ENCODE measurements at places on chromosomes 13 and 19.

GRCh38 chr19:2733930-2734588, 5.8 kb downstream of the SLC39A3 start:
- DNase-seq = no peak

GRCh38 chr13:48804821-48805601, 151.3 kb downstream of the CYSLTR2 start:
- DNase-seq = no peak

- peak; percentile 86 for DNase-seq
Observed at GRCh38 chr13:97223711-97224541, 1.8 kb downstream of the MBNL2 start.

GRCh38 chr13:31927219-31927653, 104.3 kb upstream of the FRY start:
- no peak for DNase-seq

GRCh38 chr13:111623743-111624505, 303.5 kb downstream of the TEX29 start:
- DNase-seq = no peak

GRCh38 chr19:49591731-49592485, 926 bp downstream of the PRR12 start:
- no peak for DNase-seq

DNA sequence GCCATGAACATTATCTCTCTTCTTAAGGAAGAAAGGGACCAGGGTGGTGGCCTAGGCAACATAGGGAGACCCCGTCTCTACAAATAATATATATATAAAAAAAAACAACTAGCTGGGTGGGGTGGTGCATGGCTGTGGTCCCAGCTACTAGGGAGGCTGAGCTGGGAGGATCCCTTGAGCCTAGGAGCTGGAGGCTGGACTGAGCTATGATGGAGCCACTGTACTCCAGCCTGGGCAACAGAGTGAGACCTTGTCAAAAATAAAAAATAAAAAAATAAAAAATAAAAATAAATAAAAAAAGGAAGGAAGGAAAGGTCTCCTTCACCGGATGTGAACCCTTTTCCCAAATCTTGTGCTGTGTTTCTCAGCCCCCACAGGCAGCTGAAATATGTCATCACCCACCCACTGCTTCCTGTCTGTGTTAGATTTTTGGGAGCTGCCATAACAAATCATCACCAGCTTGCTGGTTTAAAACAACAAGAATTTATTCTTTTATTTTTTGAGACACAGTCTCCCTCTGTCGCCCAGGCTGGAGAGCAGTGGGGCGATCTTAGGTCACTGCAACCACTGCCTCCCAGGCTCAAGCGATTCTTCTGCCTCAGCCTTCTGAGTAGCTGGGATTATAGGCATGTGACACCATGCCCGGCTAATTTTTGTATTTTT, 9.5 kb upstream of the TSPAN16 start:
- DNase-seq = no peak

DNA sequence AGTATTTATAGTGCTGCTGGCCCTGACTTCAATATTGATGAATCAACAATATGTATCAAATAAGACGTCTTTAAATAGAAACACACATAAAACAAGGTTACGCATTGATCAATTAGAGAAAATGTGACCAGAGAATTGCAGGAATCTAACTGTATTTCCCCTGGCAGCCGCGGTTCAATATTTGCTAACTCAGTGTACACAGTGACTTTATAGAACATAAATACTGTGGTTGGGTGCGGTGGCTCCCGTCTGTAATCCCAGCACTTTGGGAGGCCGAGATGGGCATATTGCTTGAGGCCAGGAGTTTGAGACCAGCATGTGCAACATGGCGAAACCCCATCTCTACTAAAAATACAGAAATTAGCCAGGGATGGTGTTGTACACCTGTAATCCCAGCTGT, 22.8 kb upstream of the UPF3A start:
- DNase-seq = no peak

- no peak for DNase-seq
Observed at GRCh38 chr13:93947651-93948050, 531.8 kb downstream of the DCT start.

DNA sequence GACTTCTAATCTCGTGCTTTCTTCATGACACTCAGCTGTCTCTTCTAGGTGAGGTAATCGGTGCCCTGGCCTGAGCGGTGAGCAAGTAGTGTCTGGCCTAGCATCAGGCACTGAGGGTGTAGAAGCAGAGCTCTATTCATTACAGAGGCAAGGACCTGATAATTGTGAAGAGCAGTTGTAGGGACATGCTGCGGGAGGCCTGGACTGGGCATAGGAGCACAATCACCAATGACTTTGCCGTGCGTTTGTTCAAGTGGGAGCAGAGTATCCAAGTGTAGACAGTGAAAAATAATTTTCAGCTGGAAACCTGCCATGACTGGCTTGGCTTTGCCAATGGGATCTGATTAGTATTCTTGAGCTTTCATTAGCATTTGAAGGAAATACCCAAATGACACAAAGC, 32.1 kb upstream of the DCLK1 start:
- DNase-seq = no peak

GRCh38 chr13:43269037-43269481, 245.7 kb downstream of the DNAJC15 start:
- DNase-seq = peak; percentile 88

DNA sequence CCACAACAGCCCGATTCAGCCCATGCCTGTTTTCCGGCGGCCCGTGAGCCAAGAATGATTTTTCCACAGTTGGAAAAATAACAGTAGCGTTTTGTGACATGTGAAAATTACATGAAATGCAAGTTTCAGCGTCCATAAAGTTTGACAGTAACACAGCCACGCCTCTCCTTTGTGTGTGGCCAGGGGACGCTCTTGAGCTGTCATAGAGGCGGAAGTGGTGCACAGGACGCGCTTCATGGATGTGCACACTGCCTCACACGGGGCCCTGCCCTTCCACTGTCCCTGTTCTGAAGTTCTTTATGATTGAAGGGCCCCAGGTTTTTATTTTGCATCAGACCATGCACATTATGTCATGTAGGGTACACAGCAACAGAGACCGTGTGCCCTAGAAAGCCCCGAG, 12.4 kb upstream of the ELAVL1 start:
- no peak for DNase-seq

DNA sequence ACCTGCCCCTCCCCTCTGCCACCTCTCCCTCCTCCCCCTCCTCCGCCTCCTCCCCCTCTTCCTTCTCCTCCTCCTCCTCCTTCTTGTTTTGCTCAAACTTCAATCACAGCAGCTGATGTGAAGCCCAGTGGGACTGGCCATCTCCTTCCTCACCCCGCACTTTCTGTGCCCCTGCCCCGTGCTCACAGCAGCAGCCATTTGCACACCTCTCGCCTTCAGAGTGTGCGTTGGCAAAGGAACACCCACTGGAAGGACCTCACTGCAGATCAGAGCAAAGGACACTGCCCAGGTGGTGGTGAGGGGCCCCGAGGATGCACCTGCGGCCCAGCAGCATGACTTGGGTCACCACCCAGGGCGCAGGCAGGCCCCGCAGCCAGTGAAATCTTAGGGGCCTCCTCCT, 98.8 kb downstream of the SOX1 start:
- DNase-seq = no peak

GRCh38 chr13:106526738-106527444, 8.6 kb downstream of the EFNB2 start:
- no peak for DNase-seq

- no peak for DNase-seq
Observed at GRCh38 chr13:43475140-43475539, 311.6 kb downstream of the ENOX1 start.
